H9 (cell line): ENCODE measurements at places on chromosomes 16 and 17. TPM values are rescaled to one million over a fixed set of nuclear protein-coding genes. Genes with fewer than 3 reads are reported as not detected.

FGF11 gene
- total RNA-seq, result 14.1 and 15.2 TPM in 2 replicates

DNA sequence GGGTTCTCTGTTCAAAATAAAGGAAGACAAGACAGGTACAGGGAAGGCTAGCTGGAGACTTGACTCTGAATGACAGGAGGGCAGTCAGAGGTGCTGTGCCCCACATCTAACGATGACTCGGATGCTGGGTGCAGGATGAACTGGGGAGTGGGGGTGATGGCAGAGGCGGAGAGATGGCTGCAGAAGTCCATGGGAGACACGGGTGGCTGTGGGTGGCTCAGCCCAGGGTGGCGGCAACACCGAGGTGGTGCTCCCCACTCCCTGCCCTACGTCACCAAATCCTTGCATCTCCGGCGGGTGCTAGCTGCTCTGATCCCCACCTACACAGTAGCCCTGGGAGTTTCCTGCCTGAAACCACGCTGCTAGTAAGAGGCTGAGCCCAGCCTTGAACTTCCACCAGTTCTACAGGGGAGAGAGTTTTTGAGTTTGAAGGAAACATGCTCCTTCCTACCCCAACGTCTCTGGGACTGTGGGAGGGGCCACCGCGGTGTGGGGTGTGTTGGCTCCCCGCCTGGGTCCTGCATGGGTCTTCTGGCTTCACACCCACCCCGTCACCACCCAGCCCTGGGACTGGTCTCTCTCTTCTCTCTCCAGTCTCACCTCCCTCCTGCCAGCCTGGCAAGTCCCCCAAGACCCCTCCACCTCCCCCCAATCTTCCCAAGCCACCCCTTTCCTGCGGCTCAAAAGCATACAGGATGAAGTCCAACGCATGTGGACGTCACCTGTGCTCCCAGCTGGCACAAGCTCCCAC, 4.5 kb downstream of the GSG1L start:
- DNase-seq, result no peak

GRCh38 chr16:68144008-68144407, 58.8 kb downstream of the NFATC3 start:
- no peak for DNase-seq

CD7 gene
- total RNA-seq, result 0.22 and 0.35 TPM in 2 replicates

DNA sequence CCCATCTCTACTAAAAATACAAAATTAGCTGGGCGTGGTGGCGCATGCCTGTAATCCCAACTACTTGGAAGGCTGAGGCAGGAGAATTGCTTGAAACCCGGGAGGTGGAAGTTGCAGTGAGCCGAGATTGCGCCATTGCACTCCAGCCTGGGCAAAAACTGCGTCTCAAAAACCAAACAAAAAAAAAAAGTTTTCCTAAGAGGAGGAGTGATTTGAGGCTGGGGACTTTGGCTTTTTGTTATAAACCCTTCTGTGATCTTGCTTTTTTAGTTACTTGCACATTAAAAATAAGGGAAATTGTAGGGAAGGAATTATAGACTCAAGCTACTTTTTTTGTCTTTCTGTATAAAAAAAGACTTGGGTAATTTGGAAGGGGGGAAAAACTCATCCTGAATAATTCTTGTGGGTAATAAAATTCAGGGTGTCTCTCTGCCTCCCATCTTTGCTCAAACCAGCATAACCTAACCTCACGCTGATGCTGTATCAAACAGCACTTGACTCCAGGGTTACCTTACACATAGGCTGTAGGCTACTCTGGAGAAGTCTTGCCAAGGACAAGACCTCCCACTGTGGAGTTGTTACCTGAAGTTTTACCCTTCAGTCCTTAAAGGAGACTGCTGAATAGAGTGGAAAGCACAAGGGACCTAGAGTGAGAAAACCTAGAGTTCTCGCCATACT, 1.7 kb upstream of the CDR2 start:
- DNase-seq, result no peak

GRCh38 chr17:21376759-21377690, 868 bp downstream of the KCNJ12 start:
- DNase-seq, result peak; percentile 61

STX1B gene
- total RNA-seq, result 9.7 and 11.0 TPM in 2 replicates

GRCh38 chr16:84637709-84638108, 10.6 kb upstream of the KLHL36 start:
- DNase-seq, result no peak

SNX11 gene
- total RNA-seq, result 20.0 and 21.7 TPM in 2 replicates

GRCh38 chr16:20259541-20259940, 67.8 kb downstream of the GP2 start:
- DNase-seq, result no peak

- peak; percentile 28 for DNase-seq
These were observed 14.2 kb downstream of the OSBPL7 start for GRCh38 chr17:47807421-47807820.

GRCh38 chr17:12856416-12856815, 67.1 kb downstream of the ARHGAP44 start:
- DNase-seq, result no peak

- no peak for DNase-seq
These were observed 6.0 kb downstream of the NXPH3 start for GRCh38 chr17:49581648-49581998.

ZNF652 gene
- total RNA-seq, result 33.6 and 34.1 TPM in 2 replicates

SRCAP gene
- total RNA-seq, result 63.1 and 65.5 TPM in 2 replicates

FAM171A2 gene
- 27.3 and 27.5 TPM in 2 replicates for total RNA-seq

KRT14 gene
- not detected in 2 replicates for total RNA-seq

- DNase-seq, result no peak
These were observed 55.0 kb downstream of the ZNF423 start for GRCh38 chr16:49800876-49801275.

TEFM gene
- total RNA-seq, result 11.7 and 15.7 TPM in 2 replicates

- no peak for DNase-seq
These were observed 10.9 kb downstream of the HDAC5 start for GRCh38 chr17:44112284-44113280.

DNA sequence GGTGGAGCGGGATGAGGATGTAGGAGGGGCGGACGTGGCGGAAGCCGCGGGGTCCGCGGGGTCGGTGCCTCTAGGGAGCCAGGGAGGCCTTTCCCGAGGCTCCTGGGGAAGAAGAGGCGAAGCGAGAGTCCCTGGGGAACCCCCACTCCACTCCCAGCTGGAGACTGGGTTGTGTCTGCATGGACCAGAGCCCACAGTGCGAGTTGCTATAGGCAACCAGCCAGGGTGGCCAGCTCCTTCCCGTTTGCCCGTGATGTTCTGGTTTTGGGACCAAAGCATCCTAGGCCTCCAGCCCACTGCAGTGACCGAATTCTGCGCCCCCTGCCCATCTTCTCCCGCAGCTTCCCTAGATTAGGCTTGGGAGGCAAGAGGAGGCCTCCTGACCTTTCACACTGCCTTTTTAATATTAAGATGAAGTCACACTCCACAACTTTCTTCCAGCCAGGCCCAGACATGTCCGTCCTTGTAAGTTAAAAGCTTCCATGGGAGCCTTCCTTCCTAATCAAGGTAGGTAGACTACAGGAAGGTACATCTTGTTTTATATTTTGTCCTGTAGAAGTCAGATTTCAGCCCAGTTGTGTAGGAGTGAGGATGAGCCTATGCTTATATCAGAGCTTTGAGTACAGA, 469 bp downstream of the AMZ2 start:
- DNase-seq, result no peak

DNA sequence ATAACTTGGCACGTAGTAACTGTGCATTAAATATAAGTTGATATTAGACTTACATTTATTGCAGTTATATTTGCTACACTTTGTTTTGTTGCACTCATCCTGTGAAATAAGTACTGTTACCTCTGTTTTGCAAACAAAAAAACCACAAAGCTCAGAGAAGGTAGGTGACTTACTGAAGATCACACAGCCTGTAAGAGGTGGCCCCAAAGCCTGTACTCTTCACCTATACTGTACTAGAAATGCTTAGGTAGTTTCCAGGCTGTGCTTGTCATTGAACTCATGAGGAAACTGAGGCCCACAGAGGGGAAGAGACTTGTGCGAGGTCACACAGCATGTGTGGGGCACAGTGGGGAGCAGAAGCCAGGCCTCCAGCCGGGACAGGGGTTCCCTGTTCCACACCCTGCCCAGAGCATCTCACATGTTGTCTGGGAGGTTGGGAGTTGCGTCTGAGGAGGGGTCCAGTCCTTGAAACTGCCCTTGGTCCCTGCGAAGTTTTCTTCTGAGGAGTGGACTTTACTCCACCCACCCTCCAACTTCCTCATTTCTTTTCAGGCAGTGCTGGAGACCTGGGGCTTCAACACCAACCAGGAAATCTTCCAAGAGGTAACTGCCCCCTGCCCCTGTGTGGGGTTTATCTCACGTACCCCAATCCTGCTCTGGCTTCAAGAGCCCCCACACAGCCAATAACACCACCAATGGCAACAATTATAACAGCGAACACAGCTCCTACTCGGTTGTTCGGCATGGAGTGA, 13.0 kb downstream of the CETP start:
- DNase-seq, result no peak

EDC4 gene
- total RNA-seq, result 99.5 and 106 TPM in 2 replicates

CHRNE gene
- total RNA-seq, result 0.31 and 0.61 TPM in 2 replicates

DNA sequence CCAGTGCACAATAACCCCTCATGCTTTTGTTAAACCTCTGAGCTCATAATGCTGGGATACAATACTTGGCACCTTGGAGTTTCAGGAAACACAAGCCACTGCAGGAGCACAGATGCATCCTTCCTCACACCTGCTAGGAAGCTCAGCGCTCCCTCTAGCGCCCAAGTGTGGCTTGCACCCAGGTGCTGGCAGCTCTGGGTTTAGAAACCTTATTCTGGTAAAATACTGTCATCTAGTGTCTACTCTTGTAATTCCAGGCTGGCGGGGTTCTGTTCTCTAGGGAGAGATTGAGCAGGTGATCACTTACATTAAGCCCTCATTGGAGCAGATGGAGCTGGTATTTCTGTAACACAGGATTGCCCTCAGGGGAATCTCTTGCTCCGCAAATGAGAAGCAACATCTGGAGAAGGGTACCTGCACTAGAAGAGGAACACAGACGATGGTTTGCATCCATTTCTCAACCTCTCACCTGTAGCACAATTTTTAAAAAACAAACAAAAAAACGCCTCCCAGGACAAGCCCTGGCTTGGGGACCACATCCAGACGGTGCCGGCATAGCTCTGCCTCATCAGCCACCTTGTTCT, 1.5 kb downstream of the CCL1 start:
- peak; percentile 98 for DNase-seq

CFAP119 gene
- total RNA-seq, result 5.4 and 7.4 TPM in 2 replicates

GLIS2 gene
- total RNA-seq, result 14.3 and 14.9 TPM in 2 replicates

DNA sequence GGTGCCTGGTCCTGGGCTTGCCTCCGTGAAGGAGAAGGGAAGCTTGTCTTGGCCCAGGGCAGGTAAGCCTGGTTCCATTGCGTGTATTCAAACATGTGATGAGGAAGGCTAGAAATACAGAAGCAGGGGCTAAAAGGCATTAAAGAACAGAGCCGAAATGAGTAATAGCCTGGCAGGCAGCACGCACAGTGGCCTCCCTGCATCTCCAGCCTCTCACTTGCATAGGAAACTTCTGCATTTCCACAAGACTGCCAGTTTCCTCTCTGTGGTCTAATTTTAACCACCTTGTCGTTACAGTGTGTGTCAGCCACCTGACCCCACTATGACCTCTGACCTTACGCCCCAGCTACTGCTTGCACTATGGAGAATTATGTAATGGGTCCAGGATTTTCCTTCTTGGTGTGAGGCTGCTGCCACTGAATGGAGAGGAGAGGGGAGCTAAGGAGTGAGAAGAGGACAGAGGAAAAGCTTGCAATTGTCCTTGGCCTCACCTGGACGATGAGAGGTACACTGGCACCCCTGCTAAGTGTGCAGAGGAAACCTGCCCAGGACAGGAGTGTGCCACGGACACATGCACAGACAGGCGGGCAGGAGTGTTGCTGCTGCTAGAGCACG, 32.8 kb downstream of the HIC1 start:
- DNase-seq, result no peak

CLEC19A gene
- total RNA-seq, result 0.20 TPM in 1 of 2 replicates, not detected in the other

- DNase-seq, result no peak
These were observed 133.3 kb downstream of the ENGASE start for GRCh38 chr17:79207960-79208359.

HS3ST6 gene
- not detected in 2 replicates for total RNA-seq
